ENCODE measurements at places on chromosomes 16 and 17.

DNA sequence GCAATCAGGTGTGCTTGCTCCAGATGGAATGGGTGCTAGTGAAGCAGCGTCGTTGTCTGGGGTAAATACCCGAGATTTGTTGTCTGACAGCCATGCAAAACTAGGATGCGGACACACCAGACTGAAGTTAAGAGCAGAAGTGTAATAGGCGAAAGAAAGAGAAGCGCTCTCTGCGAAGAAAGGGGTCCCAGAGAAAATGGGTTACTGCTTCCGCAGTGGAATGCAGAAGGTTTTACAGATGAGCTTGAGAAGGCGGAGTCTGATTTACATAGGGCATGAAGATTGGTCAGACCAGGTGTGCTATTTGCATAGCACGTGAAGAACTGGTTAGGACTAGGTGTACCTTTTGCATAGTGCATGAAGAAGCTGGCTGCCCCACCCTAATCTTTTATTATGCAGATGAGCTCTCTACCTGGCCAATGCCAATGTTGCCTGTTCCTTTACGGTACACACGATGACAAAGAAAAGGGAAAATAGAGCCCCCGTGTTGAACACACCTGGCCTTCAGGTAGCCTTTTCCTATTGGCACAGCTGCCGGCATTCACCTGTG lies 32.0 kb upstream of the SNN start:
- no peak for DNase-seq

DNA sequence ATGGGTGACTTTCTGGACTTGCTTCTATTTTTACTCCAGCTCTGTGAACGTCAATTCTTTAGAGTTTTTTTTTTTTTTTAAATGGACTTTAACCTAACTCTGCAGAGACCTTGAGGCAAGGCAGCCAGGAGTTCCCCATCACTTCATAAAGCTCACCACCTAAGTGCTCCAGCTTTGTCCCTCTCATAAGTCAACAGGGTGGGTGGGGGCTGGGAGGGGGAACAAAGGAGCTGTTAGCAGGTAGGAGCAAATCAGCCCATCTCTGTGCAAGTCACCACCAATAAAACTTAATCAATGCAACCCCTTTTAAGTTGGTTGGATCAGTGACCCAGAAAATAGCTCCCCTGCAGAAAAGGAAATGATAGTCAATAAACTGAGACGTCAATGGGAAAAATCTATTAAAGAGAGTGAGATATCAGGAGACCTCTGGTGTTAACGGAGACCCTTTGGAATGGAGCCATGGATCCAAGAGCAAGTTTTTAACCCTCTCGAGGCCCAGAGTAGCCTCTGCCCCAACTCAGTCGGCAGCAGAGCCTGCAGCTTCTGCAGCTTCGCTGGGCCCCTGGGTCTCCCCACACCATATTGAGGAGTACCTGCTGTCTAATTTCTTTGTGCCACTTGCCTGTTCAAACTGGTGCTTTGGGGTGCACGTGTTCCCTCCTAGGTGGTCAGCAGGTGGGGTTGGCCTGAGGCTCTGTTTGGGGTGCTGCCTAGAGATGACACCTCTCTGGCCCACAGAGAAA lies 27.6 kb upstream of the ETV4 start:
- no peak for DNase-seq

DNA sequence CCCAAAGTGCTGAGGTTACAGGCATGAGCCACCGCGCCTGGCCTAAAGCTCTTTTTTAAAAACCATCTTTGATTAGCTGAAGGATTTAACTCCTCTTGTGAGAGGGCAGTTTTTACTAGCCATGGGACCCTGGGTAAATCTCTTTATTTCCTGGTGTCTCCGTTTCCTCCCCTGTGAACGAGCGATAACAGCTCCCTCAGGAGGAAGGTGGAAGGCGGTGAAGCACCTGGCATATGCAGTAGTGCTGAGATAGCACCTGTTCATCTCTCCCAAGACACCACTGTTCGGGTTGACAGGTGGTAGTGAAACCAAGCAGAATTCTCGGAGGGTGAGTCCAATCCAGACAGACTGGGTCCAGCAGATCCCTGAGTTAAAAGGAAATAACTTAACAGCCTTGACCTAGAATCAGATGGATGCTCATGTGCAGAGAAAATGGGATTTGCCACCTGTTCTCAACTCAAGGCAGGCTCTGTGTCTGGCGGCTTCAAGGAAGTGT lies 86.2 kb downstream of the CRISPLD2 start:
- DNase-seq: no peak

DNA sequence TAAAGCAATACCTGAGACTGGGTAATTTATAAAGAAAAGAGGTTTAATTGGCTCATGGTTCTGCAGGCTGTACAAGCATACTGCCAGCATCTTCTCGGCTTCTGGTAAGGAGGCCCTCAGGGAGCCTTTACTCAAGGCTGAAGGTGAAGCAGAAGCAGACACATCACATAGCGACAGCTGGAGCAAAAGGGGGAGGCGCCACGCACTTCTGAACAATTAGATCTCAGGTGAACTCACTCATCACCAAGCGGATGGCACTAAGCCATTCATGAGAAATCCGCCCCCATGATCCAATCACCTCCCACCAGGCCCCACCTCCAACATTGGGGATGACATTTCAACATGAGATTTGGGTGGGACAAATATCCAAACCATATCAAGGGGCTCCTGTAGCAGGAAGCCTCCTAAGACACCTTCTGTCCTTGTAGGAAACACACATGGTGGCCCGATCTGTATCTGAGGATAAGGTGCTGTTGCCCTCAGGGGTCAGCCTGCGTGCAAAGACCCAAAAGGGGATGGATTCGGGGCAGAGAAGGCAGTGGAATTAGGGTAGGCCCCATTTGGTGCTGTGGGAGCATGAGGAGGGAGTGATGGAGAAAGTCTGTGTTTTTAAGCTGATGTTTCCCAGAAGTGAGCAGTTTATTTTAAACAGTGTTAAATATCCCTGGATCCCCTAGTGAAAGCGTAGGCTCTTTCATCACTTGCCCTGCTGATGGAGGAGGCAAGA lies 23.0 kb downstream of the IL21R start:
- no peak for DNase-seq

- DNase-seq: no peak
Observed at GRCh38 chr16:4519274-4520058, 19.1 kb downstream of the CDIP1 start.
